NCI-H446 treated with DMSO at 0.1 percent for 48 hours (cell line): ENCODE measurements at places on chromosomes 7 and 10.

- DNase-seq: no peak
Observed at GRCh38 chr7:14430926-14431325, 441.5 kb upstream of the ETV1 start.

- no peak for DNase-seq
Observed at GRCh38 chr10:3465406-3465891, 292.9 kb upstream of the PITRM1 start.

DNA sequence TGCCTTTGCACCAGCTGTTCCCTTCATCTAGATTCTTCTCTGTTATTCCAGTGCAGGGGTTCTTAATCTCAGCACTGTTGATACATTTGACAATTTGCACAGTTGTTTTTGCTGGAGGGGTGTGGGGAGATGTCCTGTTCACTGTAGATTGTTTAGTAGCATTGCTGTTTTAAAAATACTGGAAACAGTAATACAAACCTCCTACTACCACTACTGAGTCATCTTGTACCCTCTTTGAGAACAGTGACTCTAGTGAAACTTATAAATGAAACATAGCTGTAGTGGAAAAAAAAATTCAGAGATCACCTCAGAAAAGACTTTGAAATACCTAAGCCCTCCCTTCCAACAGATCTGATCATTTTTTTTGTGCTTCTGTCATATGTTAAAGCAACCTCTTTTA is 154.8 kb upstream of the TMEM196 start:
- no peak for DNase-seq

- no peak for DNase-seq
Observed at GRCh38 chr7:67616517-67616916, 619.9 kb downstream of the TYW1 start.

DNA sequence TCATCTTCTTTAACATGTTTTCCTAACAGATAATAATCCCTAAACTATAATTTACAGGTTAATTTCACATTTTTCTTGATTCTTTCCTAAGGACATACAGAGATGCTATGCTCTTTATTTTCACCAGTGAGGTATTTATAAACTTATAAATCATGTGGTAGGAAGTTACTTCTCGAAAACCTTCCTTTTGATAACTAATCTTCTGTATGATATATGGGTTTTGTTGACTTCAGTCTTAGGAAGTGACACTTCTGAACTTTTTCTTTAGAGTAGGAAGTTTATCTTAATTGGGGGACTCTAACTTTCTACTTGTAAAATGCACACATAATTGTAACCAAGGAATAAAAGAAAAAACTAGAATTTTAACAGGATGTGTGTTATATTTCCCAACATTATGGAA is 9.8 kb upstream of the PNPLA8 start:
- no peak for DNase-seq

DNA sequence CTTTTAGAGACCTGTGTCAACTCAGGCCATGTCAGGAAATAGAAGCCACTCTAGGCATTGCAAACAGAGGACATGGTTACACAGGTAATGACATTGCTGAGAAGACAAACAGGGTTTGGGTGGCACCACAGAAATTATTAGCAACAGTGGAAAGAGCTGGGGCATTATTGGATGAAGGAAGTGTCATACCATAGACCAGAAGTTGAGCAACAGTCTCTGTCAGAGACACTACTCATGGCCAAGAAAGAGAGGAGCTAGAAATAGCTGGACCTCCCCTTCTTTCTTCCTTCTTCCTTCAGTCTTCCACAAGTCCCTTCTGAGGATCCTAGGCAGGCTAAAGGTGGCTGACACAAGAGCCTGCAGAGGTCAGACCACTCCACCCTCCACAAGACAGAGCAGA is 4.2 kb upstream of the LIPA start:
- DNase-seq: no peak

GRCh38 chr7:138066954-138067394 is 9.3 kb upstream of the AKR1D1 start:
- DNase-seq: no peak

- DNase-seq: no peak
Observed at GRCh38 chr10:133231946-133232574, 2.0 kb downstream of the UTF1 start.

DNA sequence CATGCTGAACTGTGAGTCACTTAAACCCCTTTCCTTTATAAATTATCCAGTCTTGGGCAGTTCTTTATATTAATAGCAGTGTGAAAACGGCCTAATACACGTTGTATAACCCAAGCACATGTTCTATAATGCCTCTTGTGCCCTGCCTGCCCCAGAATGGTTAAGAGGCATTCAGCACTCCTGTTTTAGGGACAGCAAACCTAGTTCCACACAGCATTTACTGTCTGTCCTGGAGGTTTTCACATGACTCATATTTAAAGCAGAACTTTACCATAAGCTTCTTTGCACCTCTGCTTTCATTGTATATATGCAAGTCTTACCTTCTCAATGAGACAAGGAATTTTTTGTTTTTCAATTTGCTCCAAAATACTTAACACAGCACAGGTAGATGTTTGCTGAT is 144.8 kb downstream of the ICA1 start:
- DNase-seq: no peak

GRCh38 chr10:69516316-69516715 is 56.9 kb downstream of the NEUROG3 start:
- no peak for DNase-seq

- DNase-seq: peak; percentile 12
Observed at GRCh38 chr7:116122972-116123595, 87.3 kb upstream of the TES start.

- no peak for DNase-seq
Observed at GRCh38 chr10:103839519-103839871, 15.9 kb downstream of the SH3PXD2A start.

DNA sequence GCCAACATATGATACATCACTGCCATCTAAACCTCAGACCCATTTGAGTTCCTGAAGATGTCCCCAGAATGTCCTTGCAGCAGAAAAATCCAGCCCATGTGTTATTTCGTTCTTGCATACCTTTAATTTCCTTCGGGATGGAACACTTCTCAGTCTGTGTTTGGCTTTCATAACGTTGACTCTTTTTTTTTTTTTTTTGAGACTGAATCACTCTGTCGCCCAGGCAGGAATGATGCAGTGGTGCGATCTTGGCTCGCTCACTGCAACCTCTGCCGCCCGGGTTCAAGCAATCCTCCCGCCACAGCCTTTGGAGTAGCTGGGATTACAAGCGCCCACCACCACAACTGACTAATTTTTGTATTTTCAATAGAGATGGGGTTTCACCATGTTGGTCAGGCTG is 148.8 kb upstream of the TNRC18 start:
- DNase-seq: no peak

GRCh38 chr10:133237588-133238465 is at the start of gene VENTX:
Gene VENTX, plus strand, starts transcription at chr10:133237855. Its CDS starts 60 bp downstream, at chr10:133237915.
- no peak for DNase-seq

DNA sequence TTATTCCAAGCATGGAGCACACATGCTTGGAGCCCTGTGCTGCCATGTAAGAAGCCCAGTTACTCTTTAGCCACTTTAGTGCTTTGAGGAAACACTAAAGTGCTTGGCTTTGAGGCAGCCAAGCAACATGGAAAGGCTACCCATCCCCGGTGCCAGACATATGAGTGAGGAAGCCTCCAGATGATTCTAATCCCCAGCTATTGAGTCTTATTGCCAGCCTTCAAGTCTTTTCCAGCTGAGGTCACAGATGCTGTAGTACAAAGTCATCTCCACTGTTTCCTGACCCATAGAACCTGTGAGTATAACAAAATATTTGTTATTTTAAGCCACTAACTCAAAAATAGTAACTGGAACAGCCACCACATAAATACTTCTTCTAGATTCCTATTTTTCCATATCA is 91.4 kb upstream of the CYP26C1 start:
- no peak for DNase-seq

DNA sequence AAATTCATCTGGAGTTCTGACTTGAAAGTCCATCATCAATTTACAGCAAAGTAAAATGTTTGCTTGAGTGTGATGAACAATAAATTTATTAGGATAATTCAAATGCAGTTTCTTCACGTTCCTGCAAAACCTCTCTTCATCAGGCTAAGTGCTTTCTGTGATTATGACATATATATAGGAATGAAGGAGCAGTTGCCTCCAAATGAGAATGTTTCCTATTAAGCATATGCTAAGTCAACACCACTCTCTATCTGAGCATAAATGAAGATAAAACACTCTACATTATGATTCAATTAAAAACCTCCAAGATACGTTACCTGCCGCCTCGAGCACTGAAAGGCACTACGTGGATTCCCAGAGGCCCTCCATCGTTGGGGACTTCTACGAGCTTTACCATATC is 416.1 kb downstream of the PARD3 start:
- no peak for DNase-seq

- DNase-seq: no peak
Observed at GRCh38 chr7:77904252-77904651, 105.7 kb downstream of the PHTF2 start.

DNA sequence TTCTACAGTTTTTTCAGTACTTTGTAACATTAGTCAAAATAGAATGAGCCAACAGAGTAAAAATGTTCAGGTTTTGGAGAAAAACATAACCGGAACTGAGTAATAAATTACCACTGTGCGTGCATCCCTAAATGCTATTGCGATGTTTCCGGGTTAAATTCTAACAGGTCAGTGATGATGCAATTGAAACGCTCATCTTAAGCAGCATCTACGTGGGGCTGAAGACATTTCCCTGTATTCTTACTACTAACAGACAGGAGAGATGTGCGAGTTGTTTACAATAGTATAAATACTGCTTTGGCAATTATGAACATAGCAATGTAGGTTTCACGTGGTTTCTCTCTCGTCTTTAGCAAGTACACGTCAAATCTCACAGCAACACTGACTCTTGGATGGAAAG is 149.4 kb downstream of the USP6NL start:
- DNase-seq: no peak

GRCh38 chr10:104336821-104337467 is 1.3 kb downstream of the ITPRIP start:
- no peak for DNase-seq

DNA sequence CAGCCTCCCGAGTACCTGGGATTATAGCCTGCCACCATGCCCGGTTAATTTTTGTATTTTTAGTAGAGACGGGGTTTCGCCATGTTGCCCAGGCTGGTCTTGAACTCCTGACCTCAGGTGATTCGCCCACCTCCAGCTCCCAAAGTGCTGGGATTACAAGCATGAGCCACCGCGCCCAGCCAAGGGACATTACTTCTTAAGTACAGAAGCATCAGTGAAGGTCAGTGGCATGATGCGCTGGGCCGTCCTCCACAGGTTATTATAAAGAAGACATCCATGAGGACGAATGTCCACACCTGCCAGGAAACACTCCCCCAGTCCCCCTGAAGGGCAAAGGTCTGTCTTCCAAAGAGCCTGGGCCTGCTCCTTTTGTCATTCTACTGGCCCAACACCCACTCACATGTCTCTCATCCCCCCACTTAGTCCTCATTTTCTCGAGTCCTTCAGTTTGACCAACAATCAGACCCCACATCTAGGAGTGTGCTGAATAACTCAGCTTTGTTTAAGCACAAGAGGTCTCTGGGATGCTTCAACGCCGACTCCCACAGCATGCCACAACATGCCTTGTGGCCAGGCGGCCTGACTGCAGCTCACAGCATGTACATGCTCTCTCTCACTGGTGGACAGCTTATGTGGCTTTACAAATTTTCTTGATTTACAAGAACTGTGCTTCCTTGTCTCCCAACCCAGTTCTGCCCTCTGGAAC is 73.0 kb downstream of the CTBP2 start:
- DNase-seq: no peak

DNA sequence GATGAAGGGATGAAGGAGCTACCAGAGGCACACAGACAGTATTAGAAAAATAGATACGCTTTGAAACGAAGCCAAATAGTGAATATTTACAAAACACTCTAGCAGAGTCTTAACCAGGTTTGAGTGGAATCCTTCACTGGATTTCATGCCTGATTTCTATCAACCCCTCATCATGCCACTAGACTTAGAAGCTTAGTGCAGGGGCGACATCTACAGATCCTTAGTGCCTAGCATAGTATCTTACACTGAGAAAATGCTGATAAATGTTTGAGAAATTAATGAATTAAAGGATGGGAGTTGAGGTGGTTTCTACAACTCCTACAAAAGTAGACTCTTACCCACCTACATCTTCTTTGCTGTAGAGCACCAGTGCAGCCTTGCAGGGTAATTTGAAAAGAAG is 54.7 kb upstream of the CCNJ start:
- DNase-seq: no peak
